ENCODE measurements at places on chromosomes 7 and 10. TPM values are rescaled to one million over a fixed set of nuclear protein-coding genes. Genes with fewer than 3 reads are reported as not detected.

- no peak for DNase-seq
- peaks cover 64% of the 10 kb centered on the region for H3K36me3 ChIP-seq
- no peak overlapping the region for H3K4me3 ChIP-seq
- no peaks in the 10 kb centered on the region for H3K27me3 ChIP-seq
Measured at GRCh38 chr10:26528715-26529393, 90.7 kb downstream of the APBB1IP start.

The ZNF365 gene
- total RNA-seq = 4.0 TPM

- no peak overlapping the region for H3K27ac ChIP-seq
- DNase-seq = no peak
- no peaks in the 10 kb centered on the region for H3K36me3 ChIP-seq
- H3K27me3 ChIP-seq = peaks cover 4% of the 10 kb centered on the region
- H3K4me3 ChIP-seq = no peak overlapping the region
Measured at GRCh38 chr7:94442639-94443038, 47.9 kb downstream of the COL1A2 start.

The MACC1 gene
- 0.09 TPM for total RNA-seq

The NME8 gene
- total RNA-seq = 27.1 TPM

The CARD11 gene
- total RNA-seq = 233 TPM

Measured in natural killer cell (primary cell).